Dermis microvascular lymphatic vessel endothelial cell (primary cell): ENCODE measurements at places on chromosomes 7 and 10.

DNA sequence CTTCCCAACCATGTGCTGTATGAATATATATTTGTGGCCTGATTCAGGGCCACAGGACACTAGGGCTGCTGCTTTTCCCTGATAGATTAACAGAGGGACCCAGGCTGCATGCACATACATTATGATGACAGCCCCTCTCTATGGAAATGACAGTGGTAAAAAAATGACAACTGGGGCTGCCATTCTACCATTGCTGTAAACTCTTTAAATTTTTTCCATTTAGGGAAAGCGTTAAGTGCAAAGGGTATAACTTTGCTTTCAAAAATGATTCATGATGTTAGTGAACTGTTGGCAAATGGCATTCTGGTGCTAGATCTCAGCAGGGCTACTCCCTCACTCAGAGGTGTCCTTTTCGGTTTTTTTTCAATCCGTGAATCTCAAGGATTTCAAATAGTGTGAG is 4.2 kb downstream of the CTBP2 start:
- DNase-seq, result no peak

- no peak for DNase-seq
These were observed 2.6 kb upstream of the C10orf120 start for GRCh38 chr10:122702275-122702674.

DNA sequence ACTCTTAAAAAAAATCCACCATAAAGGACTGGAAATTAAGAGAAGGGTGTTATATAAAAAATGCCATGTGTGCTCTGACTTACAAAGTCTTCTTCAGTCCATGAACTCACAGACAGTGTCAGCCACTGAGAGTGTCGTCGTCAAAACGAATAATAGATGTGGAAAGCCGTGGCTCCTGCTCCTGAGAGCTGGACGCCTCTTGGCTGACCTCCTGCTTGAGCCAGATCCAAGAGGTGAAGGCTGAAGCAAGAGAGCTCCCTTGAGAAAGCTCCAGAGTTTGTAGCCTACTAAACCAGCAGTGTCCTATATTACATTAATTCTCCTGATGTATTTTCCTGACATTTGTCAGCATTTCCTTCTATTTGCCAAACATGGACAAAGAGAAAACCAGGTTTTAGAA is 234.3 kb upstream of the C7orf33 start:
- DNase-seq, result no peak

DNA sequence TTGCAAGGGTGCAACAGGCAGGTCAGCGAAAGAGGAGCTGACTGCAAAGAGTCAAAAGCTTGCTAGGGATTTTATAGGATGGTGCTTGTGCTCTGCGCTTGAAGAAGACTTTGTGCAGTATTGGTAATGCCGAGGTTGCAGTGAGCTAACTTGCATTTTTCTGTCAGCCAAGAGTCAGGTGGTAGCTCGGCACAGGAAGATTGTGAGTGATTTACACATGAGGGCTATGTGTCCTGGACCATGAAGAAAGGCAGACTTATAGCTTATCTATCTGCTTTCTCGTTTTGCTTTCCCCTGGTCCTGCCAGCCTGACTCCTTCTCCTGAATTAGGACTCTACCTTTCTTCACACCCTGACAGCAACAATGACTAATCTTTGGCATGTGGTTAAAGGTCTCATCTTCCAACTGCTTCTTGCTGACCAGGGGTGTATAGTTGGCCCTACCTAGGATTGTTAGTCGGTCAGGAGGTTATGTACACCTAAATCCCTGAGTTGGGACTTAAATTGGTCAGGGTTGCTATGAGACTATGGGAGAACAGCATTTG is 4.1 kb upstream of the SYPL1 start:
- no peak for DNase-seq

GRCh38 chr10:129893104-129894089 is 70.7 kb downstream of the EBF3 start:
- DNase-seq, result no peak

DNA sequence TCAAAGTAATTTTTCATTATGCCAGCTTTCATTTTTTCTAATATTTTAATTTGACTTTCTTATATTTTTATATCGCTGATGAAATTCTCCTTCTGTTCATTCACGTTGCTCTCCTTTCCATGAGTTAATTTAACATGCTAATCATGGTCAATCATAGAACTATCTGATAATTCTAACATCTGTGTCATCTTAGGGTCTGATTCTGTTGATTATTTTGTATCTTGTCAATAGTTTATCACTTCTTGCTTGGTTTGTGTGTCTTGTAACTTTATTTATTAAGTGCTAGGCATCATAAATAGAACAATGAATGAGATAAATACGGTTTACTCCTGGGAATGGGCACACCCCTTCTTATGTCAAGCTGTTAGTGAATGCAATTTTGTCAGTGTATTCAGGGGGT is 11.0 kb downstream of the TCERG1L start:
- DNase-seq, result no peak

DNA sequence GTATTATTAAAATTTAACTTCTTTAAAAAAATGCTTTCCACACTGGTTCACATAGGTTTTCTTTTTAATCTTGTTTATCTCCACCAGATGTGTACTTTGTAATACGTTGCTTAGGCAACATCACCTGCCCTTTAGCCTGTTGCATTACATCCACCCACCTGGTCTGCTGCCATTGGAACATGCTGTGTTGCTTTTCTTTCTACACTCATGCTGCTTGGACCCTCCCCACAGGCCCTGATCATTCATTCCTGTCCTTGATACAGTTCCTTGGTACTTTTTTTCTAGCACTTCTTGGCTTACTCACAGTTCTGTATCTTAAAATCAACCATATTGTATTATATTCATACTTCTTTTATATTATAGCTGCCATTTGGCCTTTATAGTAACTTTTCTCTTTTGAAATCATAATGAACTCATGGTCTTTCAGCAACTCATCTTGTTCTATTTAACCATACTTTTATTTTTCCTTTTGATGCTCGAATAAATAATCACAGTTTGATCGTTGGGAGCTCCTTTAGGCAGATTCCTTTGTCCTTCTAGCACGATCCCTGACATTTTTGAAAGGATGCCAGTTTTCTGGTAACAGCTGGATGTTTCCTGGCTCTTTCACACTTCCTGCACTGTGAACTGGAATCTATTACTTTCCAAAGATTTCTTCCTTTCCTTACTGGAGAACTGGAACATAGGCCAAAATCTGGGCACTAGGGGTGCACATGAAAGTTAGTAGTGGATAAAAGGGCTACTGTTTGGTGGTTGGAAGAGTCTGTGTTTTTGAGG is 125.1 kb downstream of the CDK14 start:
- no peak for DNase-seq

- peak; percentile 76 for DNase-seq
These were observed 1.5 kb downstream of the TRIL start for GRCh38 chr7:28956608-28957063.

- DNase-seq, result no peak
These were observed 13.8 kb downstream of the IL15RA start for GRCh38 chr10:5963591-5963990.

DNA sequence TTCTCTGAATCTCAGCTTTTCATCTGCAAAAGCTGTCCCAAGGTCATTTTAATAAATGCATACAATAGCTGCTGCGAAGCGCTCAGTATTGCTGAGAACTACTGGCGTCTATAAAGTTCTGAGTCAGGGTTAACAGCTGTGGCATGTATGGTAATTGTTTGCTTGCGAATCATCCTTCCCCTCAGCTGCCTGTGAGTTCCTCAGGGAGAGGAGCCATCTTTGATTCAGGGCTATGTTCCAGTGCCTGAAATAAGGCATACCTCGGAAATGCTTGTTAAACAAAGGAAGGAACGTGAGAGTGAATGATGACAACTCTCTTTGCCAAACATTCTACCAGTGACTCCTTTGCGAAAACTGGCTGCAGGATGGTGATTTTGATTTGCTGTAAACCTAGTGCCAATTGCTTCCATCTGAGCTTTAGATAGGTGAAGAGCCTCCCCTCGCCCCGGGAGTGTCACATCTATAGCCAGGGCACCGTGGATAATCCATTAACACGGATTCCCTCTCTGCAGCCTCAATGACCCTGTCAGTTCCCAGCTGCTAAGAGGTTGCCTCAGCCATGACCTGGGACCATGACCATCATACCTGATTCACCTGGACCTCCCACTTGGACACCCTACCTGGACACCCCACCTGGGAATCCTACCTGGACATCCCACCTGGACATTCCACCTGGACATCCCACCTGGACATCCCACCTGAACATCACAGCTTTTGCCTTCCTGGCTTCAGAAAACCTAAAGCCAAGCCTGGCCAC is 39.6 kb downstream of the GPRIN2 start:
- DNase-seq, result no peak

- peak; percentile 74 for DNase-seq
These were observed 4.6 kb upstream of the SERPINE1 start for GRCh38 chr7:101121991-101122932.

- no peak for DNase-seq
These were observed 39.9 kb upstream of the STARD3NL start for GRCh38 chr7:38138171-38138570.

- DNase-seq, result peak; percentile 67
These were observed 1.0 kb downstream of the EBF3 start for GRCh38 chr10:129962872-129963640.

GRCh38 chr7:54201501-54201900 is 340.7 kb upstream of the VSTM2A start:
- no peak for DNase-seq

DNA sequence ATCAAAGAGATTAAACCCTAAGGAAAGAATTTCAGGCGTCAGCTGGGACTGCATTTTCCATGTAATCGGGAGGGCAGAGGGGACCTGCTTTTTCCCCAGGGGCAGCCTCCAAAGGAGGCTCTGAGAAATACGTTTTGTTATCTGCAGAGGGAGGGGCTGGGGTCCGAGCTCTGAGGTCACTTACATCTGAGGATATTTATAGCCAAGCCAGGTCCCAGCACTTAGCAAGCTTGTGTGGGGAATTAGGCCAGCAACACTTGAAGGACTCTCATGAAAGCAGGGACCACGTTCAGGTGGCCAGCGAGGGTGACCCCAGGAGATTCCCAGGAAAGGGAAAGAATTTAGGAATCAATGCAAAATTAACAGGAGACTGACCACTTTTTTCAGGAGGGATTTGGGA is 20.6 kb upstream of the GDI2 start:
- no peak for DNase-seq

DNA sequence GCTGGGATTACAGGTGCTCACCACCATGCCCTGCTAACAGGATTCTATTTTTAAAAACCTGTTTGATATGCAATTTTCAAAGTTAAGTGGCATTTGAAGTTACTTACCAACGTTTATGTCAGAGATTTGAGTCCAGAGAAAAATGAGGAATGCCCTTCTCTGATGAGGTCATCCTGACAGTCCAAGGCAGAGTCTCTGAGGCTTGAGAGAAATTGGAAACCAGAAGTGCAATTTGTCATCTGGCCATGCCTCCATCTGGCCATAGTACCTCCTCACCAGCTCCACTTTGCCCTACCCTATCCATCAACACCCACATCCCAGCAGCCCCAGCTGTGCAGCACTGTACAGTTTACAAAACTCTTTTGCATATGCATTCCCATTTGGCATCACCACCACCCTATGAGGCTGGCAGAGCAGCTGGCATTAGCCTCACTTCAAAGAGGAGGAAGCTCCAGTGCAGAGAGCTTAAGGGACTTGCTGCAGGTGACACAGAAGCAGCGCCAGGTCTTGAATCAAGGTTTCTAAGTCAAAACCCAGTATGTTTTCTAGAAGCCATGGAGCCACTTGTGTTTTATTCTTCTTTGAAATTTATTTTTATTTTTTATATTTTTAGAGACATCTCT is 54.5 kb upstream of the PDZD8 start:
- DNase-seq, result no peak

- peak; percentile 51 for DNase-seq
These were observed 256.3 kb upstream of the MINDY3 start for GRCh38 chr10:16116404-16117304.

- no peak for DNase-seq
These were observed 2.9 kb downstream of the ELFN1 start for GRCh38 chr7:1672851-1673486.

DNA sequence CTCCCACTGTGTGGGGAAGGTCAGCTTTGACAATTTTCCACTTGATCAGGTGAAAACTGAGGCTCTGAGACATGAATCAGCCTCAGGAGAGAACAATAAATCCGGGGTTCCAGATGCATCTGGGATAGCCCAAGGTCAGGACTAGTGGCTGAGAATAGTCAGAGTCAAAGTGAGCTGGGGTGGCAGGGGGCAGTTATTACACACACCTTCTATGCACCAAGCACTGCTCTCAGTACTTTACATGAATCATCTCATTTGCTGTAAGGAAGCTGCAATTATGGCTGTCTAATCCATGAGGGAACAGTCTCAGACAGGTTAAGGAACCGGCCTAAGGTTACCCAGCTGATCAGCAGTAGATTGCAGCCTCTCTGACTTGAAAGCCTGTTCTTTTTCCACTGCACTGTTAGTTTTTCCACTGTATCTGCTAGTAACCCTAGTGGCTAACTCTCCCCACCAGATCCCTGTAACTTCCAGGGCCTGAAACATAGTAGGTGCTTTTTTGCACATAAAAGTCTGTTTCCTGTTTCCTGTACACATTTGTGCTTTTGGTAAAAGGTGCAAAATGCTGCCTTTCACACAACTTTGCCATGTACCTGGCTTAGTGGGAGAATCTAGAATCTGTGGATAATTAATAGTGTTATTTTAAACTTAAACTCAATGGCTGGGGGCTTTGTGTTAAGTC is 125.9 kb downstream of the EMX2 start:
- no peak for DNase-seq

- DNase-seq, result no peak
These were observed 122.3 kb downstream of the WDR37 start for GRCh38 chr10:1178506-1178905.

- no peak for DNase-seq
These were observed 270.0 kb downstream of the USP6NL start for GRCh38 chr10:11341283-11341960.

GRCh38 chr10:103605359-103606096 is 112.0 kb downstream of the NEURL1 start:
- peak; percentile 11 for DNase-seq

GRCh38 chr10:88528201-88528600 is 54.9 kb downstream of the RNLS start:
- no peak for DNase-seq

DNA sequence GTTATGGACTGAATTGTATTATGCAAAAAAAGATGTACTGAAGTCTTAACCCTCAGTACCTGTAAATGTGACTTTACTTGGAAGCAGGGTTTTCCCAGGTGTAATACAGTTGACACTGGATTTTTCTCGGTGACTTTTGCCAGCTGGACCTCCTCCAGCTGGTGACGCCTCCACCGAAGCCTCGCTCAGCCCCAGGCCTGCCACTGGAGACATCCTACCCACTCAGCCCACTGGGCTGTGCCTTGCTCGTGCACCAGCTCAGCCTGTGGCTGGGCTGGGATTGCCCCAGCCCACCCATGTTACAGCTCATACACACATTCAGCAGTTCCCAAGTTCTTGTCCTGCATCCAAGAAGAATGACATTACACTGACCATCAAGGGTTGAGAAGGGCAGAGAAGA is 42.4 kb upstream of the GPR22 start:
- no peak for DNase-seq
